T-helper 2 cell (primary cell): ENCODE measurements at places on chromosomes 3 and 15.

- no peak for DNase-seq
Observed at GRCh38 chr3:179455954-179456353, 4.7 kb upstream of the GNB4 start.

DNA sequence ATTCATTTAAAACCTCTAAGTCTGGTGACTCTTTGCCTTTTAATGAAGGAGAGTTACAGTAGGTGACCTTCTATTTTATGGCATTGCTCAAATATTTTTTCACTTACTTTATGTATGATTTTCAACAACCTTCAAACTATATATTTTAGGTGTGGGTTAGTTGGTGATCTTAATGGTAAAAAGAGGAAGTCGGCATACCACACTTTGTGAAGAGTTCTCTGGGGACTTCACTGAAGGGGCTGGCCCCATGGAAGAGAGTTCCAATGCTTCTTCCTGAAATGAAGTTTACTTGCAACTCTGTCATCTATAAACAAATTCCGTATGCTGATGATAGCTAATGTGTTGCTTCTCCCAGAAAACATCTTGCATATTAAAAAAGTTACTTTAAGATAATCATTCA is 647.0 kb upstream of the SGO1 start:
- no peak for DNase-seq

GRCh38 chr3:123907720-123908119 is 23.6 kb upstream of the MYLK start:
- no peak for DNase-seq

- no peak for DNase-seq
Observed at GRCh38 chr3:20574746-20575145, 388.7 kb upstream of the SGO1 start.

DNA sequence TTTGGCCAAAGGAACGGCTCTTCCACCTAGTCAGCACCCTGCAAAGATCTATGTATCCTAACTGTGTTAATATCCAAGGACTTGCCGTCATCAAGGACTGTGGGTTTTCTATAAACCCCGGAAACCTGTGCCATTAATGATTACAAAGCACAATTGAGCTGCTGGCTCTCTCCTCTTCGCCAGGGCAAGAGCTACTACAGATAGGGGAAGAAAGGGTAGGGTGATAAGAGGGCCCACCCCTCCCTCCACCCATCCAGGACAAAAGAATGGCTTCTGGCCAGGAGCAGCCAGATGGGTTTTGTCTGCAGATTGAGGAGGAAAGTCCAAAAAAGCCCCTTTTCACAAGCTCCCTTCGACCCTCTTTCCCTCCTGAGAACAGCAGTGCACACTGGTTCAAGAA is 9.9 kb downstream of the RFT1 start:
- no peak for DNase-seq

GRCh38 chr3:29100292-29100691 is 180.6 kb upstream of the RBMS3 start:
- no peak for DNase-seq

DNA sequence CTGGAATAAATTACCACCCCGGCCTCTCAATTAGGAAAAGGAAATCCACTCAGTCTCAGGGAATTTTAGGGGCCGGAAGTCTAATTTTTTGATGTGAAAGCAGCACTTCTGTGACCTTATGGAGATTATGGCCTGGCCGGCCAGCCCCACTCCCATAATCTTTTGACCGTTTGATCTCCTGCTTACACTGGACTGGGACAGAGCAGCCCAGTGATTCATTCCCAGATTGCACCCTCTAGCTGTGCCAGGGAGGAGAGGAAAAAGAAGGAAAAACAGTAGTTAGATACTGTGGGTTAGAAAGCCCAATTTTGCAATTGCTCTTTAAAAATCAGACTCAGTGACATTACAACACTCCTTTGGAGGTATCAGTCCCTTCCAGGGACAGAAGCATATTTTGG is 32.4 kb downstream of the GJD2 start:
- DNase-seq: no peak

- no peak for DNase-seq
Observed at GRCh38 chr3:126021702-126022101, 52.7 kb downstream of the ROPN1B start.

DNA sequence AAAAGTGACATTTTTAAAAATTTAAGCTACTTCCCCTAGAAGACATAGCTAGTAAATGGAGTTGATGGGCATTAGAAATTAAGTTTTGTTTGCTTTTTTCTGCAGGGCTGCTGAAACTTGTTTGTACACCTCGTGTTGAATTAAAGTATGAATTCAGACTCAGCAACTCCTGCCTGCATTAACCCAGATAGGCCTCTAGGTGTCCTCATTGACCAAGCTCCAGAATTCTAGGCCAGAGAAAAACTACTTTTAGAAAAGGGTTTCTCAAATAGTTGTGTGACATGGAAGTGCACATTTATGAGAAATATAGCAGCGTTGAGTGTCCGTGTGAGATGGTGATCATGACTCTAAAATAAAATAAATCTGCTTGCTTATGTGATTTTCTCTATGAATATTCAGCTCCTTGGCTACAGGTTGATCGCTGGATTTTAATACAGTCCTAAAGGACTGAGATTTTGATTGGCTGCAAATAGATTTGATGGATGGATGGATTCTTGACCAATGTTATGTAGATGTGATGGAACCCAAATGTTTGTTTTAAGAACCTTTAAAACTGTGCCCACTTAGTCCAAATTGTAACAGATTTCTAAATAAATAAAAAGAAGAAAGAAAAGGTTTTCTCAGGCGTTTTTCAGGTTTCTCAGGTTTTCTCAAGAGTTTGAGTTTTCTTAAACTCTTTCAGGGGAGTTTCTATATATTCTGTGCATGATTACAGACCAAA is 39.4 kb upstream of the LMOD3 start:
- no peak for DNase-seq
